ENCODE measurements at places on chromosomes 3 and 15.
A peak's percentile ranks its signal among the peaks of the same experiment; 100 is the strongest.

DNA sequence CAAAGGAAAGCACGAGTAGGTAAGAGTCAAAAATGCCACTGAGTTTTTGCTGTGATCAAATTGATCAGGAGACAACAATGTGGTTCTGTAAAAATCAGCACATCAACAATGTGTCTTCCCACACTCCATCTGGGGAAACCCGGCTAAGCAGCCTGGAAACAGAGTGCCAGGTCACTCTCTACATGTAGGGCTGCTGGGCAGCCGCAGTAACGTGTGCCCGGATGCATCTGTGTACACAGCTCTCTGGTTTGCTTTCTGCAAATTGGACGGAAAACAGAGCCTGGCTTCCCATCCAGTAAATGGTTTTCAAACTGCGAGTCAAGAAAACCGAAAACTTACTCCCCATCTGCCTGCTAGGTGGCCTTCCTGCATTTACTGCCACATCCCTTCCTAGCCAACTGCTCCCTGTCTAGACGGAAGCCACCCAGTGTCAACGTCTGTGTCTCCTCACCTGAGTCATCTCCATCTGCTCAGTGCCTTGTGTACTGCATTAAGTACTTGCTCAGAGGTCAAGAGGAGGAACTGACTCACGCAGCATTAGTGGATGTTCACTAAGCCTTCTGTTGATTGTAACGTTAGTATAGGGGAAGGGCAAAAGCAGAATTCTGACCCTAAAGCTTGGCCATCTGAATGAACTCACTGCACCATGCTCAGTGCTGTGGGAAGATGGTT is 124.1 kb downstream of the TJP1 start:
- no peak for DNase-seq

GRCh38 chr3:17320266-17320665 is 422.2 kb downstream of the TBC1D5 start:
- DNase-seq = no peak

DNA sequence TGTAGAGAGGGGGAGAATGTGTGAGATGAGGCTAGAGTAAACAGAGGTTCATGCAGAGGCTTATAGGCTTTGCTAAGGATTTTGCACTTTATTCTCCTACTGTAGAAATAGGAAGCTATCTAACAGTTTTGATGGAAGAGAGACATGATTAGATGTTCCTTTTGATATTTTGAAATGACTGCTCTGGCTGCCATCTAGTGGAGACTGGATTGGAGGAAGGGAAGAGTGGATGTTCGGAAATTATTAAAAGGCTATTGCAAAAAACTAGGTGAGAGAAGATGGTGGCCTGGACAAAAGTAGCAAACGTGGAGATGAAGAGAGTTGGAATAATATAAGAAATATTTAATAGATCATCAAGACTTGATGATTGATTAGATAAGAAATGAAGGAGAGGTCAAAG is 42.2 kb downstream of the SYN2 start:
- no peak for DNase-seq

DNA sequence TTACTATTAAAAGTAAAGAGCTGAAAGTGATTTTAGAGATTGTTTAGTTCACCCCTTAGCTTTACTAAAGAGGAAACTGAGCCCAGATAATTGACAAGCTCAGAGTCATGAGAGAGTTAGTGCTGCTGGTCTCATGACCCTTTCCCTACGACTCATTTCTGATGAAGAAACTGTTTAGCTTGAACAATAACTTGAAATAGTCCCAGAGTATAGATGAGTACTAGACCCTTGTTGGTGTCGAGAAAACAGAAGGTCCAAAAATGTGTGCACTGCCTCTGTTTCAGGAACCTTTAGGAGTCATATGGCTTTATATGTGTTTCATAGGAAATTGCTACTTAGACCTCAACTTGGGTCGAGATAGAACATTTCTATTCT is 58.2 kb downstream of the IL16 start:
- DNase-seq = no peak

GRCh38 chr3:62558549-62559112 is 185.3 kb upstream of the FEZF2 start:
- peak; percentile 64 for DNase-seq

Data from ecto neural progenitor cell (in vitro differentiated cells).